ENCODE measurements at places on chromosomes 11 and 22.

- no peak for DNase-seq
These were observed 63.7 kb downstream of the PTPRJ start for GRCh38 chr11:48043991-48044512.

GRCh38 chr11:94011478-94011877 lies 9.7 kb upstream of the HEPHL1 start:
- DNase-seq, result no peak

DNA sequence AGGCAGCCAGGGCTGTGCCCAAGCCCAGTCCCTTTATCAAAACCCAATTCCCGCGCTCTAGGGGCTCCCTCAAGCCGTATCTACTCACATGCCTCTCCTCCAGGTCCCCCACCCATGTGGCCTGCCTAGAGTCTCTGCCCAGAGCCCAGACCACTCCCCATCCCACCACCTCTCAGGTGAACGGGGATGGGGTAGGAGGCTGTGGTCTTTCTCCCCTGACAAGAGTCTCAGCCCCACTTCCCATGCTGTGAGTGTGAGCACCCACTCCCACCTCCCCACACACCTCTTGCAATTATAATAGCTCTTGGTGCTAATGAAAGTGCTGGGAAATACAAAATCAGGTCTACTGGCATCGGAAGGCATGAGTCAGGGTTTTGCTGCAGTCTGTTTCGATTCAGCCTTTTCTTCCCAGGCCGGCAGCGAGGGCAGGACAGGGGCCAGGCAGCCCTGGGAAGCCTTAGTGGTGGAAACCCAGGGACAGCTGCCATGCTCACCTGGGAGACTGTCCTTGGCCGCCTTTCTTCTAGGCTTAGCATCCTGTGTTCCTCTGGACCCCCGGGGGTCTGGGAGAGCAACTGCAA lies 16.7 kb upstream of the TMPRSS4 start:
- DNase-seq, result no peak

GRCh38 chr11:8318536-8318935 lies 54.9 kb upstream of the LMO1 start:
- DNase-seq, result no peak

GRCh38 chr11:11463405-11463804 lies 110.4 kb upstream of the CSNK2A3 start:
- no peak for DNase-seq

DNA sequence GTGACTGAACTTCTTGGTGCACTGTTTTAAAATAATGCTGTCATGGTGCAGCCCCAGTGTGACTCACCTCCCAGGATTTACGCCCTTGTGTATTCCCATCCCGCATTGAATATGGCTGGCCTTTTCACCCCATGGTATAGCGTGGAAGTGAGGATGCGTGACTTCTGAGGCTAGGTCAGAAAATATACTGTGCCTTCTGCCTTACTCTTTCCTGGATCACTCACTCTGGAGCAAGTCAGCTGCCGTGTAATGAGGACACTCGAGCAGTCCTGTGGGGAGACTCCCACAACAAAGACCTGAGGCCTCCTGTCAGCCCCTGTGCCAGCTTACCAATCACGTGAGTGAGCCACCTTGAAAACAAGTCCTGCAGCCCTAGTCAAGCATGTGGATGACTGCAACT lies 471.9 kb upstream of the KIRREL3 start:
- no peak for DNase-seq

DNA sequence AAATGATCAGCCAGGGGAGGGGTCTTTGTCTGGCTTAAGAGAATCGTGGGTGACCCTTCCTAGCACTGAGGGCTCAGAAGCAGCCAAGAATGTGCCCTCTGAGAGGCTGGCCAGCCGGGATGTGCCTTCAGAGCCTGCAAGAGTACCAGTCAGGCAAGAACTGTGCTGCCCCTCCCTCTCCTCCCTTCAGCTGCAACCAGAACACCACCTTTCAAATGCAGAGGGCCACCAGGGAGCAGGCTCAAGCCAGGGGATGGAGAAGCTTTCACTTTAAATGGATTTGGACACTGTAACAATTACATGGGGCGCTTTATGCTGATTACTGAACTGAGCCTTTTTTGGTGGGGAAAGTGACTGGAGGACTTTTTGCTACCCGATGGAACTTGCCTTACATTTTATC lies 44.9 kb upstream of the TENM4 start:
- no peak for DNase-seq

DNA sequence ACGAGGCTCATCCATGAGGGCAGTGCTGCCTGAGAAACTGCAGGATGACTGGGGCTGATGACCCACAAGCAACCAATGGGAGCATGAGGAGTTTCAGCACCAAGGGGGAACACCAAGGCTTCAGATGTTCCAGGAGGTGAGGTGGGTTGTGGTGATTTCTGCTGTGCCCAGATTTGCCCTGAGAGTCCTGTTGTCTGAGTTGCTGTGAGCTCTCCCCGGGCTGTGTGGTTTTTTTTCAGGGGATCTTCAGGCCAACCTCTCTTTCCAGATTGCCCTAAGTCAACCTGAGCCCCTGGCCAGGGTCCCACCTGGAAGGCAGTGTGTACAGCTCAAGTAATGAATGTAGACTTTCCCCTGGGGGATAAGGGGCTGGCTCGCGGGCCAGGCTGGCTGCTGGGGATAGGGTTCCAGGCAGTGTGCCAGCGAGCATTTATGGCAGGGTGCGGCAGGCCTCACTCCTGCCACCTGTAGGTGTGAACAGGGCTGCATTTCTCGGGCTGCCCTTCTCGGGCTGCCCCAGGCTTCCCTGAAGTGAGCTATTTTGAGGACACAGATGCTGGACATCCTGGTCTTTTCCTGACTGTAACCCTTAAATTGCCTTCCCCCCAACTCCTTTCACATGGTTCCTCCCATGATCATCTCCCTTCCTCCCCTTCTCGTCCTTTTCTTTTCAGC lies 9.8 kb downstream of the SLC22A6 start:
- DNase-seq, result no peak

GRCh38 chr22:33057363-33057995 lies 702 bp downstream of the SYN3 start:
- DNase-seq, result no peak

GRCh38 chr11:115990004-115990447 lies 485.8 kb upstream of the CADM1 start:
- no peak for DNase-seq

DNA sequence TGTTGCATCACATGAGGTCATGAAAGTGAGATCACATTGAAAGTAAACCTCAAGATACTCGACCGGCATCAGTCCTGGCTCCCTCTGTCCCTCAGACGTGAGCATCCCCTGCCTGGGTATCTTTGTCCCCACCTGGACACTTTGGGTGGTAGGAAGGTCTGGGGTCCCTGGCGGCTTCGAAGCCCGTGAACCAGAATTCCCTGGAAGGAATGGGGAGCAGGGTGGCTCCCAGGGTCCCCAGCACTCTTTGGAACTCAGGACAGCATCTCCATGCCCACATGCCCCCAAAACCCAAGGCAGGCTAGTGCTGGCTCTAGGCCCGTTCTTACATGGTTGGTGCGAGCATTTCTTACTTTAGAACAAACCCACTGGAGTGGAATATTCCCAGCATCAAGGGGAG lies 7.5 kb downstream of the DERL3 start:
- no peak for DNase-seq

GRCh38 chr22:45987136-45987861 lies 10.3 kb upstream of the WNT7B start:
- no peak for DNase-seq

GRCh38 chr11:115926138-115926537 lies 421.9 kb upstream of the CADM1 start:
- DNase-seq, result no peak

- no peak for DNase-seq
These were observed 12.6 kb upstream of the MAPK8IP1 start for GRCh38 chr11:45872651-45873356.

GRCh38 chr11:8593935-8594909 lies at the start of gene STK33:
STK33 (minus strand) TSS chr11:8594228; CDS start chr11:8474905, 119,323 bp downstream.
- no peak for DNase-seq

GRCh38 chr22:36386900-36387708 lies 663 bp downstream of the MYH9 start:
- no peak for DNase-seq

DNA sequence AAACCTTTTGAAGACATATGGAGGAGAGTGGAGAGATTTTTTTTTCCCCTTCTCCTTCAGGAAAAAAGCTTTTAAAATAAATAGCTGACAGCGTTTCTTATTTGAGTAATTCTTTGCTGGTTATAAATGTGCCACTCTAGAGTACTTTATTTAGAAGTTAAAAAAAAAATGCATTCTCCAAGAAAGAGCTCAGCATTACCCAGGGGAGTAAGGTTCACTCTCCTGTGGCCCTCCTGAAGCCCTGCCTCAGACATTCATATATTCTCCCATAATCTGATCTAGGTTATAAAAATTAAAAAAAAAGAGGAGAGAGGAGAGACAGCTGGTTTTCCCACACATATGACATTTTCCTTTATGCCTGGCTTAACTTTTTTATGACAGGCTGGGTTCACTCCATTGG lies 545.2 kb upstream of the CADM1 start:
- DNase-seq, result no peak

DNA sequence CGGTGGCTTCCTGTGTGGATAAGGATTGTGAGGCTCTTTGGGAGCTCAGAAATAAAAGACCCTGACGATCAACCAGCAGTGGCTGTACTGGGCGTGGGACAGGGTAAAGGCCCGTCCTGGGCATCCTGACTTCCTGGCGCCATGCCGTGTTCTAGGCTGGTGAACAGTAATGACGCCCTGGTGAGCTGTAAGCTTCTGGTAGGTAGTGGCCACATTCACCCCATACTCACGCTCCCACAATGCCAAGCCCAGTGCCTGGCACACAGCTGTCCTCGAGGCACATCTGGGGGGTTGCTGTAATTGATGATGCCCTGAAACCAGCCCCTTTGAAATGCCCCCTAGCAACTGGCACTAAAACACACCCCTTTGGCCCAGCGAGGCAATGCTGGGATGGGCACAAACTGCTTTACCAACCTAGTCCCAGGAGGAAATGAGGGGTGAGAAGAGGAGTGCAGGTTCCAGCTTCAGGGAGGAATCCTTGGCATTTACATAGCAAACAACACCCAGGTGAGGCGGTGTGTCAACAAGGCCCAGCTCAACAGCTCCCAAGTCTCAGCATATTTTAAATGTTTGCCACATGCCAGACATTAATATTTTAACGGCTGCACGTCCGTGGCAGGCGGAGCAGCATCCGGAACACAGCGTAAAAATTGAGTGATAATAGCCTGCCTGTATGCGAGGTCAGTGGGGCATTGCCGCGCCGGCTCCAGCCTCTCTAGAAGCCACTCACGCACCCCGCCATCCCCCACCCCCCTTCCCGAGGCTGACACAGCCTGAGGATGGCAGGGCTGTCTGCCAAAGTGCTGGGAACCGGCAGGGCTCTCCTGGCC lies 79.3 kb downstream of the DSCAML1 start:
- no peak for DNase-seq

GRCh38 chr11:76663912-76664440 lies 6.6 kb downstream of the LRRC32 start:
- no peak for DNase-seq

- DNase-seq, result no peak
These were observed 154.6 kb downstream of the GRIK4 start for GRCh38 chr11:120666121-120666639.

DNA sequence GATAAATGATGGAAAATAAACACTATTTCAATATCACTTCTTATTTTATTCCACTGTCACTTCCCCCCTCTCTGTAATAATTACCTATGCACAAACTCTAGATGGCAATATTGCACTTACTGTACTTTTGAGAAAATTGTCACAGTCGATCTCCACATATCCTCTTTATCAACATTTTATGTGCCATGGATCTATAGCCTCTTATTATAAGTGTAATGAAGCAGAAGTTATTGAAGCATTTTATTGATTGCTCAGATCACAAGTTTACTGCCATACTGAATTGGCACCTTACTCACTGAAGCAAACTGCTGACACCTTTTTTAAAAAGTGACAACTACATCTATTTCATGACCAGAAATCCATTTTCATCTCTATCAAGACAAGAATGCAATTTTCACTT lies 133.4 kb downstream of the DCDC1 start:
- no peak for DNase-seq

DNA sequence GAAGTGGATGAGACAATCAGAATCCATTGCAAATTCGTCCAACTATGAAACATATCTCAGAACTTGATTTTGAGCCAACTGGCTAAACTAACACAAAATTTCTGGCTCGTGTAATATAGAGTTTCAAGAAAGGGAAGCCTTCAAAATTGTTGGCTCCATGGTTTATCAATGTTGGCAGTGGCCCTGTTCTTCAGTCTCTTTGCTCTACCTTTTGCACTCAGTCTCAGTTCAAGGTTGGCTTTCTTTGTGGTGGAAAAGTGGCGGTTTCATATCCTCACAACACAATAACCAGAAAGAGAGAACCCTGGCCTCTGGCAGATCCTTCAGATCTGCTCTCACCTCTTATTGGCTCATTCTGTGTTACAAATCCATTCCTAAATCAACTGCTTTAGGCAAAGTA lies 473.8 kb upstream of the API5 start:
- DNase-seq, result no peak

DNA sequence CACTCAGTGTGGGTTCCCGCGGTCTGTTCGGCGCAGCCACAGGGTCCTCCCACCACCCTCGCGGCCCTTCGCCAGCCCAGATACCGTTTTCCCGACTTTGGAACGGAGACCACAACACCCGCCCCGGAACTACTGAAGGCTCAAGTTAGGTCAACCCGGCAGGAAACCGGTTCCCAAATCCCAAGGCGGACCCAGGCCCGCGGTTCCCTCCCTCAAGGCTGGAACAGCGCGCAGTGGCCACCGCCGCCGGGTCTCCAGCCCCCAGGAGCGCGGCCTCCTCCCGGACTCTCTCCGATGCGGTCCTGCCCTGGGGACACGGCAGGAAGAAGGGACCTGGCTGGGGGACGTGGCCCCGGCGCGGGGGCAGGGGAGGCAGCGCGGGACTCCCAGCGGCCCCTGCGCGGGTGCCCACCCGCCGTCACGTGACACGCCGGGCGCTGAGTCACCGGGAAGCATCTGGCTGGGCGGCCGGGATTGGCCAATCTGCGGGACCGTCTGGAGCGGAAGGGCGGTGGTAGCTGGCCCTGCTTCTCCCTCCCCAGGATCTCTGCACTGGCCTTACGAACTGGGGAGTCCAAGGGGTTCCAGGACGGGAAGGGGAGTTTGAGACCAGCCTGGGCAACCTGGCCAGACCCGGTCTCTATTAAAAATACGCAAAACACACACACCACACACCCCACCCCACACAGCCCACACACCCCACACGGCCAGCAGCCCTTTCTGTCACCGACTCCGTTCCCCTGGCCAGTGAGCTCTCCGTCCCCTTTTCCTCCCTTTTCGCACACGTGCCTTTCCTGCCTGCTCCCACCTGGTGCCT lies 21.5 kb upstream of the MALAT1 start:
- no peak for DNase-seq

GRCh38 chr22:50599816-50600455 lies 657 bp upstream of the MAPK8IP2 start:
- no peak for DNase-seq

GRCh38 chr11:47724041-47724729 lies 9.0 kb upstream of the AGBL2 start:
- DNase-seq, result no peak

GRCh38 chr22:35432228-35432905 lies 32.4 kb downstream of the MCM5 start:
- DNase-seq, result no peak

- DNase-seq, result no peak
These were observed 20.8 kb downstream of the TIMP3 start for GRCh38 chr22:32822179-32822877.

GRCh38 chr22:26718905-26719304 lies 61.5 kb downstream of the MIAT start:
- no peak for DNase-seq

- no peak for DNase-seq
These were observed 30.7 kb downstream of the PPFIA1 start for GRCh38 chr11:70301191-70301590.

GRCh38 chr11:63851364-63851763 lies 12.5 kb downstream of the MARK2 start:
- no peak for DNase-seq
